Left colon (tissue), 2 donors: ENCODE measurements at places on chromosomes 3 and 15. TPM values are rescaled to one million over a fixed set of nuclear protein-coding genes. Genes with fewer than 3 reads are reported as not detected.

The LOXL1 gene
- total RNA-seq = 2.0 TPM

- DNase-seq = no peak
Measured at GRCh38 chr3:195159117-195159813, 111.7 kb downstream of the XXYLT1 start.

- no peak for DNase-seq
Measured at GRCh38 chr3:177750436-177750835, 553.2 kb upstream of the TBL1XR1 start.

The BDH1 gene
- total RNA-seq = 208 TPM

DNA sequence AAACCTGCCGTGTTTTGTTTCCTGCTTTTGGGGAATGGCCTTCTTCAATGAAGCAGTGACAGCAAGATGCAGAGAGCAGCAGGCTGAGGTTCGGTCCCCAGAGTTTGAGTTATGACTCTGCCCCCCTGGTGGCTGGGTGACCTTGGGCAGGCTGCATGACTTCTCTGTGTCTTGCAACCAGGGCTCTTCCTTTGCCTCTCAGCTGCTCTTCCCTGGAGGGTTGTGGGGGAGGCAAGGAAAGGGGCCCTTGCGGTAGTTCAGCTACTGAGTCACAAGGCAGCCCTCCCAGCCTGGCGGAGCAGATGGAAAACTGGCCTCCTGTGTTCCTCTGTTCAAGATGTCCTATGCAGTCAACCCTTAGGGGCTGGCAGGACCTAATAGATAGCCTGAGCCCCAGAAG is 17.1 kb downstream of the CTXND1 start:
- peak; percentile 52 for DNase-seq
